Activated CD4-positive, alpha-beta T cell treated with anti-CD3 and anti-CD28 coated beads, Interleukin-2, amount 50 U/mL, for 24 hours (primary cell): ENCODE measurements at places on chromosomes 11 and 22.

DNA sequence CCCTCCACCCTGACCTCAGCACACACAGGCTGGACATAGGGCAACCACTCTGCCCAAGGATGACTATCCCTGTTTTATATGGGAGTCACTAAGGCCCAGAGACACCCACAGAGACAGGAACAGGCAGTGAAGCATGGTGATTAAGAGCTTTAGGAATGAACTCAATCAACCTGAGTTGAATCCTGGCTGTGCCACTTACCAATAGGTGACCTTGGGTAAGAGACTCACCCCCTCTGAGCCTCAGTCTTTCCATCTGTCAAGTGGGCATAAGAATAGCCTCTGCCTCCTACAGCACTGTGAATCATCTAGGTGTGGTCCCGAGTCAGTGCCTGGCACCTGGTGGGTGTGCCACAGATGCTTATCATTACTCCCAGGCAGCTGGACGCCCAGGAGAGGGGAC lies 6.8 kb downstream of the CRYBB1 start:
- no peak for DNase-seq

- DNase-seq: no peak
Observed at GRCh38 chr22:50576070-50576469, 2.2 kb downstream of the CPT1B start.

- no peak for DNase-seq
Observed at GRCh38 chr22:46679706-46680269, 58.3 kb downstream of the CERK start.

DNA sequence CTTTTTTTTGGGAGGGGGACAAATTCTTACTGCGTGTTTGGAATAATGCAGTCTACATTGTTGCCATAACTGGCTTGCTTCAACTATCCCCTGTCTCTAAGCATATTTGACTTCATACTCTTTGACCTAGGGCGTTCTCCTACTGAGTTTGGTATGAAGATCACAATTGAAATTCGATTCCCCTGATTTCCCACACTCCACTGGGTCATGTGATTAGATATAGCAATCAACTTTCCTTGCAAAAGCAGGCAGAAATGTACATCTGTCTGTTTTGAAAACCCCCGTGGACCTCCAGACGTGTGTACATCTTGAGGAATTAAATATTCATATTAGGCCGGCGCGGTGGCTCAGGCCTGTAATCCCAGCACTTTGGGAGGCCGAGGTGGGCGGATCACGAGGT lies 13.8 kb upstream of the CARD18 start:
- DNase-seq: no peak

DNA sequence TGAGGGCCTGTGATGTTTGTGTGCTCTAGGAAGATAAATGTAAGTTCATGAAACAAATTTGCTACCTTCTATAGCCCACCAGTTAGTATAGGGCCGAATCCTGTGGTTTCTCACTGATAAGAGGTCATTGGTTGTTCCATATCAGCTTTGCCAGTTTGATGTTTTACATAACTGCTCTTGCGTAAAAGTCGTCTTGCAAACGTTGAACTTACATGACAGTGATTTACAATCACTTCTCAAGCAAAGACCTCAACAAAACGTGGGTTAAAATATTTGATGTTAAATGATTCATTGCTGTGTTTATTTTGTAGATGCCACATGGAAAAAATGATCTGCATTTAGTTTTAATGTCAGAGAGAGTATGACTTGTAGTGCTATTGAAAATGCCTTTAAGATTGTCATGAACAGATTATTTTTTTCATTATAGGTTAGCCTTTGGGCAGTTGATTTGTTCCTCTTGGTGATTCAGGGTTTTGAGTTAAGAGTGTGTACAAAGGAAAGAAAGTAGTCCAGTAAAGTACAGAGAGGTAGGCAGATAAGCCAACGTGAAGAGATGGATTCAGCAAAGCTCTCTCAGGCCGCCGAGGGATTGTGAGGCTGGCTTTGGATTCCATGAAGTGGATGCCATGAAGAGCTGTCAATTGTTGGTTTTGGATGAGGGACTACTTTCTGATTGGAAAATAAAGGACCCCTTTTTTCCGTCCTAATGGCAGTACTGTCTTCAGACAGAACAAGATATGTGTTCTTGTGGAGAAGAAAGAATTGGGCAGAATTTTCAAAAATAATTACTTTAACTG lies 2.6 kb downstream of the EWSR1 start:
- DNase-seq: no peak

GRCh38 chr22:39724390-39724789 lies 153.8 kb downstream of the CACNA1I start:
- DNase-seq: no peak

GRCh38 chr22:23833911-23834317 lies 4.9 kb downstream of the DERL3 start:
- DNase-seq: no peak

DNA sequence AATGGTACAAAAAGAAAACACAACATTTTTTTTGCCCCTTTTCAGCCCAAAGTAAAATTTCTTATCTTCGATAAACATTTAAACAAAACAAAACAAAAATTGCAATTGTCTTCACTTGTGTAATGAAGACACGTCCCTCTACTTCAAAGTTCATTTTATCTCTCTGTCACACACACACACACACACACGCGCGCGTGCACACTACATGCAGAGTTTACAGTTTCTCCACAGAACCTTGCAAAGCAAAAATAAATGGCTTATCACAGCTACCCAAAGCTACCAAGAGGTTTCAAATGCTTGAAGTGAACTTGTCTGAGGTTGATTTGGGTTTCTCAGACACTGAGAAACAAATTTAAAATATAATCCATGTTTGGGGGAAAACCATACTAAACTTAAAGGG lies 72.3 kb downstream of the ETS1 start:
- DNase-seq: no peak

GRCh38 chr22:21977814-21978213 lies 4.8 kb downstream of the TOP3B start:
- DNase-seq: no peak

DNA sequence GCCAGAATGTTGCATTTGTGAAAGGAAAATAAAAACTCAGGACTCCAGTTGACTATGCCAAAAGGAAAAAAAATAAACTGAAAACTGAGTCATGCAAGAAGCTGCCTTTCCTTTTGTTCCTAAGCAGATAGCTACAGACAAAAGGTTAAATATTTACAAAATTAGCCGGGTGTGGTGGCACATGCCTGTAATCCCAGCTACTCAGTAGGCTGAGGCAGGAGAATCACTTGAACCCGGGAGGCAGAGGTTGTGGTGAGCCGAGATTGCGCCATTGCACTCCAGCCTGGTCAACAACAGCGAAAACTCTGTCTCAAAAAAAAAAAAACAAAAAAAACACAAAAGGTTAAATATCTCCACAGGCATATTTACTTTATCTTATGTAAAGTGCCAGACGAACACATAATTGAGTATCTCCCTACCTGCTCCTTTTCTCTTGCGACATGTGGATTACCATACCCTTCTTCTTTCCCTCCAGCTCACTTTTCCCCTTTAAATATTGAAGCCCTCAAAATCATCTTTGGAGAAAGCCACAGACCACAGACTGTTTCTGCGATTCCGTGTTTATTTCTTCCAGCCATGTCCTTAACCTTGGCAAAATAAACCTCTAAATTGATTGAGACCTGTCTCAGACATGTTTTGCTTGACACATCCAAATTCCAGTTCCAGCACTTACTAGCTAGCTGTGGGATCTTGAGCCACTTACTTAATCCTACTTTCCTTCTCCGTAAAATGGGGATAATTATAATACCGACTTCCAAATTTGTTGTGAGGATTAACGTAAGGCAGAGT lies 2.3 kb upstream of the SMPD1 start:
- DNase-seq: no peak

- no peak for DNase-seq
Observed at GRCh38 chr22:49983148-49984042, 22.8 kb downstream of the PIM3 start.

- no peak for DNase-seq
Observed at GRCh38 chr22:49540913-49541692, 286.6 kb downstream of the BRD1 start.

GRCh38 chr11:65059959-65060824 lies 1.8 kb upstream of the NAALADL1 start:
- no peak for DNase-seq

GRCh38 chr11:126352934-126353801 lies 2.3 kb upstream of the ST3GAL4 start:
- DNase-seq: no peak

DNA sequence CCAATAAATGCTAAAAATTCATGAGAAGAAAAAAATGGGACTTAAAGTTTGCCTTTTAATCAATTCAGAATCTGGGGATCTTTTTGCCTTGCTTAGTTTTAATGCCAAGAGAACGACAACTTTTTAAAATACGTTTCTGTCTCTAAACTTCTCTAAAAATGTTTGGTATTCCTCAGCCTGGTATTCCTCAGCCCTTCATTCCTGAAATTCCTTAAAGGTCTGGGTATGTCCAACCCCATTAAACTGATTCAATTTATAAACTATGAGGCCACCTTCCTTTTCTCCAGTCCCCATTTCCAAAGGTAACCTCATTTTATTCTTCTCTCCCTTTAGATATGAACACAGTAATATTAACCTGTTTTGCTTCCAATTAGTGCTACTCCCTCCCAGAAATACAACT lies 16.6 kb downstream of the POLA2 start:
- no peak for DNase-seq

GRCh38 chr11:72238040-72238450 lies 5.9 kb downstream of the PHOX2A start:
- DNase-seq: peak; percentile 30

GRCh38 chr11:19912958-19913892 lies 200.6 kb downstream of the NAV2 start:
- DNase-seq: no peak

DNA sequence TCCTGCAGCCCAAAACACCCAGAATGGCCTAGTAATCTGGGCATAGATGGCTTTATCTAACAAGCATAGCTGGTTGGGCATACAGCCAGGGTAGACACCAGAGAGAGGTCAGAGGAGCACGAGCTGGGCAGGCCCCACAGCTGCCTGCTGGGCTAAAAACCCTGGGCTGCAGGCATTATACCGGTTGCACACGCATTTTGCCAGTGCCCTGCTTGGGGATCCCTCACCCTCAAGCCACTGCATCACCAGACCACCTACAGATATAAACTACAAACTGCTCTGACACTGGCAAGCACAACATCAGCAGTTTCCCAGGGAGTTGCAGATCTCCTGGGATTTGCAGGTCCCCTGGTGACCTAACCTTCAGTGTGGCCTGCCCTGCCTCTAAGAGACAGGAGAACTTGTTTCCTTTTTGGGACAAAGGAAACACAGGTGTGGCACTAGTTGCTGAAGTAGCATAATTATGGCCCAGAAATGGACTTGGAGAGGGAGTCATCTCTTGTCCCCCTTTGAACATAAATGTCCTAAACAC lies 79.1 kb upstream of the SC5D start:
- no peak for DNase-seq

GRCh38 chr11:126477535-126478305 lies 122.2 kb downstream of the ST3GAL4 start:
- no peak for DNase-seq

DNA sequence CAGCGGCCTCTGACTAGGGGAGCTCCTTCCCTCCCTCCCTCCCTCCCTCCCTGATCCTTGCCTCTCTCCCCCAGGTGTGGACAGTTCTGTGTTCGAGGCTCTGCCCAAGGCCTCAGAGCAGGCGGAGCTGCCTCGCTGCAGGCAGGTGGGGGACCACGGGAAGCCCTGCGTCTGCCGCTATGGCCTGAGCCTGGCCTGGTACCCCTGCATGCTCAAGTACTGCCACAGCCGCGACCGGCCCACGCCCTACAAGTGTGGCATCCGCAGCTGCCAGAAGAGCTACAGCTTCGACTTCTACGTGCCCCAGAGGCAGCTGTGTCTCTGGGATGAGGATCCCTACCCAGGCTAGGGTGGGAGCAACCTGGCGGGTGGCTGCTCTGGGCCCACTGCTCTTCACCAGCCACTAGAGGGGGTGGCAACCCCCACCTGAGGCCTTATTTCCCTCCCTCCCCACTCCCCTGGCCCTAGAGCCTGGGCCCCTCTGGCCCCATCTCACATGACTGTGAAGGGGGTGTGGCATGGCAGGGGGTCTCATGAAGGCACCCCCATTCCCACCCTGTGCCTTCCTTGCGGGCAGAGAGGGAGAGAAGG lies 11.1 kb upstream of the POU2F3 start:
- no peak for DNase-seq

- DNase-seq: peak; percentile 66
Observed at GRCh38 chr11:117072517-117073461, 25.4 kb downstream of the SIK3 start.

GRCh38 chr11:122714004-122714403 lies 58.5 kb downstream of the UBASH3B start:
- no peak for DNase-seq

DNA sequence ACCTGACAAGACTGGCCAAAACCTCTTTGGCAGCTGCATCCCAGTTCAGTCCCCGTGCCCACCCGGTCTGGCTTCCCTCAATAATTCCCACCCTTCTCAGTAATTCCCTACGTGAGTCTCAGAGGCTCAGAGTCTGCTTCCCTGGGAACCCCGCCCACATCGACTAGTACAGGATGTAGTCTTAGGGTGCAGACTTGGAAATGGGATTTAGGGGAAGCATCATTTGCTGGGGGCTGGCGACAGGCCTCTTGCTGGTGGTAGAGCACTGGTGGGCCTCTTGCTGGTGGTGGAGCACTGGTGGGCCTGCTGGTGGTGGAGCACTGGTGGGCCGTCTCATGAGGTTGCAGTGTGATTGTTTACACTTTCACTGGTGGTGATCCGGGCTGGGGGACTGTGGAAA lies 199.5 kb upstream of the B3GAT1 start:
- DNase-seq: no peak

DNA sequence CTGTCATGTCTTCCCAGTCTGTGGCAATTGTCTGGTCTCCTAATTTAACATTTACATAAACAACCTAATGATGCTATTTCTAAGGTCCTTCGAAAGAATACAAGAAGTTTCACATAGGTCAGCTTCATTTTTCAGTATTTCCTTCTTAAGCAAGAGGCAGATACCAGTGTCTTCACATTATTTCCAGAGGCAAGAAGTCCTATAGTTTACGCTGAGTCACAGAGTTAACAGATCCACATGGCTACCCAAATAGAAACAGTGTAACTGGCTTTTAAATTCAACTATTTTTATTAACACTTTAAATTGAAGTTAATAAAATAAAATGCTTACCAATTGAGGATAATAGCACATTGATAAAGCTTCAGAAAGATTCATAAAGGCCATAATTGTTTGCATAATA lies 10.9 kb downstream of the PRRG4 start:
- no peak for DNase-seq

DNA sequence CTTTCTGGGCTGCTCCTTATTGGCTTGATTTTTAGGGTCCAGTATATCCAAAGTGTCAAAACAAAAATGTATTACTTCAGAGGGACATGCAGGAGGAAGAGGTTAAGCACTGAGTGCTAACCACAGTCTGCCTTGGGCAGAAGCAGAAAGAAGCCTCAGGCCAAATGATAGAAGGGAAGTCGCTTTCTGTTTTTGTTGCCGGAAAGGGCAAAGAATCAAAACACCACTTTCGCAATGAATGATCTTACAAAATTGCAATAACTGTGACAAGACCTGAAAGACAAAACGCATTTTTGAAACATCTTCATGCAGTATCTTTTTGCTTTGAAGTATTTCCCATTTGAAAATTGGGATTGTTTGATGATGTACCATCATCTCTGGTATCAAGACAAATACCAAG lies 70.1 kb upstream of the PICALM start:
- peak; percentile 17 for DNase-seq

GRCh38 chr11:128464878-128465450 lies 122.4 kb downstream of the ETS1 start:
- DNase-seq: no peak
